NCI-H748 treated with DMSO at 0.1 percent for 48 hours (cell line): ENCODE measurements at places on chromosomes 7 and 10.

DNA sequence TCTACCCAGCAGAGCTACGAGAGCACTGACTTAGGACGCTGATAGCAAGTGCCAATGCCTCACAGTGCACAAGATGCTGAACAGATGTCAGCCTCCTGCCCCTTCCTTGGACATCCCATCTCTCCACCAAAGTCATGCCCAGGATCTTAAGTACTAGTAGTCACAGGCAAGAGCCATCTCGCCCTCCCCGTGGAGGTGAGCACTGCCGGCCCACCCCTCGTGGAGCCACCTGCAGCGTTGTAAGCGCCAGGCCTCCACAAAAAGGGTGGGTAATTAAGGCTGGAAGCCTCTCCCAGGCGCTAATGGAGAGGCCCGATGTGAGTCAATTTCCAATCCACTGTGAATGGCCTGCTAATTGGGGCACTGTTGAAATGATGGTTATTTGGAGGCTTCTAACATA, 156.2 kb downstream of the GRID1 start:
- no peak for DNase-seq

DNA sequence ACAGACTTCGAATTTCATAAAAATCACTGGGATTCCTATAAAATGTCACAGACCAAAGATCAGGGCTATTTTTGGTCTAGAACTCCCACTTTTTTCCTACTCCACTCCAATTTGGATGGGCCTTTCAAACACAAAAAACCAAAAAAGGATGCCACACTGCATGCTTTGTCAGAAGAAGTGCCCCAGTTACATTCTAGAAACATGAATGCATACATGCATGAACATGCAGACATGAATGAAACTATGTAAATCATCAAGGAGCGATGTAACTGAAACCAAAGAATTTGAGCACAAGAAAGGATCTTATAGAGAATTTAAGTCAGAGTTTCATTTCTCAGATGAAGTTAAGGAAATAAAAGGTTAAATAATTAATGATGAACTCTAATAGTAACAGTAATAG, 31.8 kb upstream of the FAM133B start:
- no peak for DNase-seq

- DNase-seq = no peak
Observed at GRCh38 chr10:21161647-21162046, 264.5 kb upstream of the NEBL start.

- DNase-seq = no peak
Observed at GRCh38 chr10:51915031-51915542, 215.7 kb upstream of the CSTF2T start.

DNA sequence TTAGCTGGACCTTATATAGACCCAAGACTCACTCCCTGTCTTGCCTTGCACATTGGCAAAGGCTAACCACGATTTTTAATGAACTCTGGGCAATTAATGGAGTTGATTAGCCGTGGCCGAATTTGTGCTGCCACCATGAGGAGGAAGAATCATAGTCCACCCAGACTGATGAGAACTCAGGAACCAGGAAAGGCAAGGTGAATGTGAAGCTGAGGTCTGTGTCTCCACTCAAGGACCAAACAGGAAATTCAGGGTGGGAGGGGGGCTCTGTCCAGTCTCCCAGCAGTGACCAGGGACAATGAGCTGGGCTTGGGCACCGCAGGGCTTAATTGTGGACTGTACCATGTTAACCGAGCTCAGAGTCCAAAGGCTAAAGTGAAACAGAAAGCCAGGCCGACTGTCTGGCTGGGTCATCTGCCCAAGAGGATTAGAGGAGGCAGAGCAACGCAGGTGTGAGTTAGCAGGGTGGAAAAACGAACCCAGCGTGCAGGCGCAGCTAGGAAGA, 127.0 kb upstream of the JCAD start:
- DNase-seq = no peak

DNA sequence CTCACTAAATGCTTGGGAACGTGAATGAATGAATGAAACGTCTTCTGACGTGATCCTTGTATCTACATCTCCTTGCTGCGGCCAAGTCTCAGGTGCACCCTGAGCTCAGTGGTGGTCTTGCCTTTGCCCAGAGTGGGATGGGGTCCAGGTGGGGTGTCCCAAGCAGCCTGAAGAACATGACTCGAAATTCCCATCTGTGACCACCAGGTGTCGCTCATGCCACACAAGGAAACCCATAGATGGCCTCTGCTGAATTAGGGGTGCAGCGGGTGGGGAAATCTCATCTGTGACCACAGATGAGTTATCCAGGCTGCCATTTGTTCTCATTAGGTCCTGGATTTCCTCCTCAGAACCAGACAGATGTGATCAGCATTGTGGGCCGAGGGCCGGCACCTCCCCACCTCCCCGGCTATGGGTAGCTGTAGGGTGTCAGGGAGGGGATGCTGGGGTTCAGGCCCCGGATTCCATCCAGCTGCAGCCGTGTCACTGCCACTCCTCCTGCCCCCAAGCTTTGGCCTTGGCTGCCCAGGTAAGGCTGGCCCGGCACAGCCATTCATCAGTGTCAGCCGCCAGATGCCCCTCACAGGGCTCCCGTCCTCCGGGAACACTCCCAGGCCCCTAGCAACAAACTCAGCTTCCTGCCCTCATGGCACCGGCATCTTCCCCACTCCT, 21.0 kb upstream of the GNA12 start:
- peak; percentile 39 for DNase-seq

- no peak for DNase-seq
Observed at GRCh38 chr7:133051719-133052400, 30.0 kb downstream of the CHCHD3 start.

DNA sequence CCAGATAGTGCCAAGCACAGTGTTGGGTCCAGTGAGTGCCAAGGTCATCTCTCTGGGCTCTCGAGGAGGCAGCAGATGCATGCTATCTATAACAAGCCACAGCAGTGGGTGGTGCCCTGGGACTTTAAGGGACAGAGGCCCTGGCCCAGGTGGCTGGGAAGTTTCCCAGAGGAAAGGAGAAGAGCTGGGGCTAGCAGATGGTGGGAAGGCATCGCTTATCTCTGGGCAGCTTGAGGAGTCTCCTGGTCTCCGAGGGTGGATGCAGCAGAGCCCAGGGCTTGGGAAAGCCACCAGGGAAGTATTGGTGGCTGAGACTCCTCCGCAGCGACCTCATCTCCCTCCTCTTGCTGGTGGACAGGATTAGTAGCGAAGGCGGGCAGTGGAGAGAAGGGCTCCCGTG, 63.4 kb upstream of the LRRC4 start:
- DNase-seq = no peak

- no peak for DNase-seq
Observed at GRCh38 chr7:156063241-156063810, 251.1 kb upstream of the SHH start.

DNA sequence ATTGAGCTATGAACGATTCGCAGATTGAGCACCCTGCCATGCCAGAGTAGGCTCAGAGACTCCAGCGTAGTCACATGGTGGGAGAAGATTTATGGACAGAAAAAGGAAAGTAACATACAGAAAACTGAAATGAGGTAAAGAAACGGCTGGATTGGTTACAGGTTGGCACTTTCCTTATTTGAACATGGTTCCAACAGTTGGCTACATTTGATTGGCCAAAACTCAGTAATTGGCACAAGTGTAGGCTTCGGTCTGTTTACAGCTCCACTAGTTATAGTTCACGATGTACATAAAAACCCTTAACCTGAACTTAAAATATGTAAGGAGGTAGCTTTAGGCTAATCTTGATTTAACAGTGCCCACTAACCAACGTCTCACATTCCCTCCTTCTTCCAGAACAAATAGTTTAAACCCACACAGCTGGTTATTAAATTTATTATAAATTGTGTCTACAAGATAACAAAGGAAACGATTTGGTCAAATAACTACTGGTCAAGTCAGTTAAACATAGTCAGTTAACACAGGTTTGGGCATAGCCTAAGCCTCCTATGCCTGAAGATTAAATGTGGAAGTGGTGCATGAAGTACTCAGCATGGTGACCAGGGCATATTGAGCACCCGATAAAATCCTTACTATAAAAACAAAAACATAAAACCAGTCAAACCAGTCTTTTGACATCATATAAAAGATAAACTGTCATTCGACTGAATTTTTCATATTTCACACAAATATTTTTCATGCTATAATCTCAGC, 17.9 kb upstream of the MTERF1 start:
- no peak for DNase-seq

DNA sequence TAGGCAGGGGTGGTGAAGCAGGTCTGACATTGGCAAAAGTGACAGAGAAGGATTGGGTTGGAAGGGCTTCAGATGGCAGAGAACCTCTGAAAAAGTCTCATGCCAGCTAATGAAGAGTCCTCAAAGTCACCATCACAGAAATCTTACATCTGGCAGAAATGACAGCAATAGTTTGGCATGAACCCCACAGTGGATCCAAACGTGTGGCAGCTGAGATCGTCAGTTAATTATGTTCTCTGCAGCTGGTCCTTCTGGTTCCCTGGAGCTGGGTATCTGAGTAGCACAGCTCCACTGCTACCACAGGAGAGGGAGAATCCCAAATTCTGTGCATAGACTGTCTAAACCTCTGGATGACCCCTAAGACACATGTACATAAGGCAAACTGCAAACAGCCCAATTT, 73.4 kb downstream of the ALOX5 start:
- no peak for DNase-seq

DNA sequence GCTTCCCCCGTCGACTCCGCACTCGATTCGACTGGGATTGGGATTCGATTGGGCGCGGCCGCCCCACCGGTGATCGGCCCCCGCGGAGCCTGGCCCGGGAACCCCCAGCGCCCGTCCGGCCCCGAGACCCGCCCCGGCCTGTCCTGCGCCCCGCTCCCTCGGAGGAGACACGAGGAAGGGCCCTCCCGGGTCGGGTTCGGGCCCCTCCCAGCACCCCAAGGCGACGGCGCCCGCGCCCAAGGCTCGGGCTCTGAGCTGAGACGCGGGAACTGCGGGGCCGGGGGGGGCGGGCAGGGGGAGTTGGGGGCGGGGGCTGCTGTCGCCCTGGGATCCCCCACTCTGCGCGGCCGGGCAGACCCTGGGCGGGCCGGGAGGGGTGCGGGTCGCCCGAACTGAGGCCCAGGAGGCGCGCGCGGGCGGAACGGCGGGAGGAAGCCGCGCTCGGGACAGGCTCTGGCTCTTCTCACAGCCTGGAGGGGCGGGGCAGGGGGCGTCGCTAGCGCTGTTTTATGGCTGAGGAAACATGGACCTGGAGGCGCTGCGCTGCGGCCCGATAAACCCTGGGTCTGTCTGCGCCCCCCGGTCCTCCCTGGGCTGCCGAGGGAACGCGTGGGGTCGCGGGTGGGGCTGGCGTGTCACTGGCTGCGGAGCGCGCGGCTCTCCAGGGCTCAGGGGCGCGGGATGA, 1.7 kb upstream of the NKX6-2 start:
- peak; percentile 10 for DNase-seq

DNA sequence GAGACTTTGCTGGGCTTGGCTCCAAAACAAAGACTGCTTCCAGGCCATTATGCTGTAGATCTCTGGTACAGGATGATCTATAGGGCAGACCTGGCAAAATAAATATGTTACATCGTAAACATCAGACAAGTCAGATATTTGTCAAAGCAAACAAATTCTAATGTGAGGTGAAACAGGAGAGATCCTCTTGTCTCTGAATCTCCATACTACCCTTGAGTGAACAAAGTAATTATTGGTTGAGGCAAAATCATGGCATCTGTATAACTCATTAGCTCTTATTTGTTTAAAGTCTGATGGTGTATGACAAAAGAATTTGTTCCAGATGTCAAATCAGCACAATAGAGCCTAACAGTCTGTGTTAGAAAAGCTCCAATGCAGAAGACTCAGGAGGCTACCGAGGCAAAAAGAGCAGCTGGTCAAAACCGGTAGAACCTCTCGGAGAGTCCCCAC, 1291.5 kb downstream of the TYW1 start:
- DNase-seq = peak; percentile 86

DNA sequence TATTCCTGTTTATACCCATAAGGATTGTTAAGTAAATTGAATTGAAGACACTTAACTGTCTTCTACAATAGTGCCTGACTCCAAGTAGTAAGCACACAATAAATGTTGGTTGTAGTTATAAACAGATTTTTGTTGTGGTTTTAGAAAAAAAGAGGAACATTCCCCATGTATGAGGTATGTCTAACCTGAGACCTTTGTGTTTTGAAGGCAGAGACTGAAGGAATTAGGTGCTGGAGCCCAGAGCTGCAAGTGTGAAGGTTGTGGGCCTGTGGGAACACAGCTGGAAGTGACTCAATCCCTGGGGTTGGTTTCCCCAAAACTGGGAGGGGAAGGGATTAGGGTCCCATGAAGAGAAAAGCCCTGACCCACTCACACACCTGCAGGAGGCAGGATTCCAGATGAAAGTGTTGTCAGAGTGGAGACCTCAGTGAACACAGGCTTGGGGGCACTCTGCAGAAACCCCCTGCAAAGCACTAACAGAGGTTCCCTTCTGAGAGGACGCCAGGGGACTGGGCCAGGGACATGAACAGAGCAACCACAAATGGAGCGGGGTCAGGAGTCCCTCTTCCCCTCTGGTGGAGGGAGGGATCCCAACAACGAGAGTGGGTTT, 265.1 kb upstream of the KLF14 start:
- no peak for DNase-seq

GRCh38 chr7:9719303-9719702, 1254.4 kb upstream of the PHF14 start:
- no peak for DNase-seq

GRCh38 chr10:110698340-110698739, 54.2 kb downstream of the RBM20 start:
- DNase-seq = no peak
